Stimulated activated CD8-positive, alpha-beta memory T cell treated with anti-CD3 and anti-CD28 coated beads, Interleukin-2, amount 100 ng/mL, for 1 hour (primary cell): ENCODE measurements at places on chromosomes 3 and 15.

GRCh38 chr15:66739287-66739686 is 37.3 kb downstream of the SMAD6 start:
- DNase-seq = no peak

DNA sequence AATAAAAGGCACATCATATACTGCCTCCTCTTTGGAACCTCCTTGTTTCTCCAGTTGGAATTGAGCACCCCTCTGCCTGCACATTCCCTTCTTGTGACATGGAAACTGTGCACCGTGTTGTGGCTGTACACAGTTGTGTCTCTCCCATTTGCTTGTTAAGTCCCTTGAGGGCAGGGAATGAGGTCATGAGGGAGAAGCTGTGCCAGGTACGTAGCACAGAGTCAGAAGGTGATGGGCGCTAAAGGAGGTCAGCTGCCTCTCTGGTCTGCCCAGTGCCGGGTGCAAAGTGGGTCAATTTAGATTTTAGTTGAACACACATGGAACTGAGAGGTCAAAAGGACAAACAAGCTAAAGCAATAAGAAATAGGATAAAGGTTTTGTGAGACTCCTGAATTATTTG is 124.4 kb downstream of the FAM43A start:
- DNase-seq = no peak

DNA sequence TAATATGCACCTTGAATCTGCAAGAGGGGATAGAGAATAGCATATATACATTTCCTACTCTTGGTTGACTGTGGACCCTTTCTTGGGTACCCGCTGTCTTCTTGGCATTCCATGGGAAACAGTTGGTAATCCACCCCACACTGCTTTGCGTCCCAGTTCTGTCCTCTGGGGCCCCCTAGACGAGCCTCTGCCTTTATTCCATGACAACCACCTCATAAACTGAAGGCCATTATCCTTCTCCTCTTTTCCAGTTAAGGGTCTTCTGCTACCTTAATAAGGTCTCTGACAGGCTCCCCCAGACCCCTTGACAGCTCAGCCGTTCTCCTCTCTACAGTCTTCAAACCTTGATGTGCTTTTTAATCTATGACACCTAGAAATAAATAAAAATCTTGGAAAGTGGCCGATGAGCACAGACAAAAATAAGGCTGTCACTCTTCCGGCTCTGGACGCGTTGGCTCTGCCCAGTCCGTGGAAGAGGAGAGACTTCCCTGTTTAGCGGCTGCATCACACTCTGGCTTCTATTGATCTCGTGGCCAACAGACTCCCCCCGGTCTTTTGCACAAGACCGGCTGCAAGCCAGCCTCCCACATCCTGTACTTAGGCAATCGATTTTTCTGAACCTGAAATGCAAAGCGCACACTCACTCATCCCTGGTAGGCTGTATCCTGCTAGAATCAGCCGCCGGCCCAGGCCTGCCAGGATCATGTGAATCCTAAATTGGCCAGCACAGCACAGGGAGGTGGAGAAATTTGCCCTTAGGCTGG is 251.0 kb upstream of the TLE3 start:
- no peak for DNase-seq

- DNase-seq = no peak
Measured at GRCh38 chr15:56971571-56971970, 53.1 kb downstream of the TCF12 start.
